Cardiac septum (tissue), 1 donor: ENCODE measurements at places on chromosomes 16 and 17. TPM values are rescaled to one million over a fixed set of nuclear protein-coding genes. Genes with fewer than 3 reads are reported as not detected.

- no peak for DNase-seq
These were observed 5.0 kb downstream of the RPL19 start for GRCh38 chr17:39205112-39205526.

GRCh38 chr17:16314189-16314588, 39.1 kb downstream of the CENPV start:
- no peak for DNase-seq

- peak; percentile 69 for DNase-seq
These were observed 10.5 kb downstream of the CCR7 start for GRCh38 chr17:40554646-40555295.

DNA sequence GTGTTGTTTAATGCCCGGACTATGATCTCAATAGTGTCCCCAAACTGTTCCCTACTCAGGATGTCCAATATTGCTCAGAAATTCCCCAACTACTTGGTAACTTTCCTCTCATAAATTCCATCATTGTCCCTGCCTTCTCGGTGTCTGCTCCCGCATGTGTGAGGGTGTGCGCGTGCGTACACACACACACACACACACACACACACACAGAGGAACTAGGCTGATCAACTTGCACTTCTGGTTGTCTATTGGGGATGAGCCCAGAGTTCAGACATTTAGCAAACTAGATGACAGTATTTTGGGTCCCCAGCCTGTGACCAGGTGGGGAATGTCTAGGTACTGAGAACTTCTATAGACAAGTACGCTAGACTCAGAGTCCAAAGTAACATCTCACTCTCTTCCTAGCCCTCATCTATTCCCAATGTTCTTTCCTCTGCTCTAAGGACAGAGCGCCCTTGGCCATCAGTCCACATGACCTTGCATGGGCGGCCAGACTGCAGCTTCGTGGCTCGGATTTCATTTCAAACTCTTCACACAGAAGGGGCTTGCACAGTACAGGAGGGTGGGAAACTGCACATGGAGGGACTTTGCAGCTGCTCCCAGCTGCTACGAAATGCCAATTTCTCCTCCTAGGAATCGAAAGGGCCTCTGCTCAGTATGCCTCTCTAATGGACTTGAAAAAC, 5.3 kb downstream of the HS3ST3A1 start:
- DNase-seq, result no peak

DNA sequence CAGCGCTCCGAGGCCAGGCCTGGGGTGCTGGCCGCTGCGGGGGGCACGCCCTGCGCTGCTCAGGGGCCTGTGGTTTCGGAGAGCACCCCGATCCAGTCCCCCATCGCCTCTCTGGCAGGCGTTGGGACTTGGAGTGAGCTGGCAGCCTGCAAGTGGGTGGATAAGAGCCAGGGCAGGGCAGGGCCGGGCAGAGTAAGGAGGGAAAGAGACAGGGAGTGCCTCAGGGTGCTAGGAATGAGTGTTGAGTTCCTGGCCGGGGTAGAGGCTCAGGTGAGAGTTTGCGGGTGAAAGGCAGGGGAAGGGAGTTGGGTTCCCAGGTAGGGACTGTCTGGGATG, 1.3 kb downstream of the CDH13 start:
- DNase-seq, result no peak

DNA sequence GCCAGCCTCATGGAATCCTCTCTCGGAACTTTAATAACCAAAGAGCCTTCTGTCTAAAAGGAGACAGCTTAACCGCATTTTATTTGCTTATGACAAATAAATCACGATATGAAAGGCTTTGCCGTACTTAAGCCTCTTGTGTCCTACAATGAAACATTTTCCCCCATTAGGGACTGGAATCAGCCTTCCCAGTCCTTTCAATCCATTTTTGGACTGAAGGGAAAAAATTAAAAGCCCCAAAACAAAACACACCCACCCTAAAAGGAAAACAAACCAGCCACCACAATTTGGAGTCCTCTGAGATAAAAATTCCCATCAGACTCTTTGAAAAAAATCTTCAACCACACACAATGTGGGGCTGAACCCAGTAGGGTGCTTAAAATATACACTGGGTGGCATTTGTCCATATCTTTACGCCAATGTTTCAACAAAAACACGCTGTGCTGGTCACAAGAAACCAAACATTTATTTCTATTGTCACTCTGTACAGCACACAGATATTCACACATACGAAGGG, 3.0 kb downstream of the HOXB4 start:
- DNase-seq, result no peak

DNA sequence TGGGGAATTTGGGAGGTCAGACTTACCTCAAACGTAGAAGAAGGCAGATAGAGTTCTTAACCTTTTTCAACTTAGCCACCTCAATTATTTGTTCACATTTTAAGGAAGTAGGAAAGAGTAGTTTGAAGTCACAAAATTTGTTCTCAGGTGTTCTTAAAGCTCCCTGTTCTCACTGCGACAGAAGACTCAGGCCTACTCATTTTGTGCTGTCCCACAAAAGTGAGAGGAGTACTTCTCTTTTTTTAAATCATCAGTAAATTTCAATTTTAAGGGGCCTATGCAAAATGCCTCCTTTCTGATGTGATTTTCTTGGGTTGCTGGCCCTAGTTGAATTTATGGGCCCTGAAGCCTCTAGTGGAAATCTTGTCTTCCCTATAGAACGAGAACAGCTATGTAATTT, 133.4 kb downstream of the MAP2K6 start:
- DNase-seq, result no peak

DNA sequence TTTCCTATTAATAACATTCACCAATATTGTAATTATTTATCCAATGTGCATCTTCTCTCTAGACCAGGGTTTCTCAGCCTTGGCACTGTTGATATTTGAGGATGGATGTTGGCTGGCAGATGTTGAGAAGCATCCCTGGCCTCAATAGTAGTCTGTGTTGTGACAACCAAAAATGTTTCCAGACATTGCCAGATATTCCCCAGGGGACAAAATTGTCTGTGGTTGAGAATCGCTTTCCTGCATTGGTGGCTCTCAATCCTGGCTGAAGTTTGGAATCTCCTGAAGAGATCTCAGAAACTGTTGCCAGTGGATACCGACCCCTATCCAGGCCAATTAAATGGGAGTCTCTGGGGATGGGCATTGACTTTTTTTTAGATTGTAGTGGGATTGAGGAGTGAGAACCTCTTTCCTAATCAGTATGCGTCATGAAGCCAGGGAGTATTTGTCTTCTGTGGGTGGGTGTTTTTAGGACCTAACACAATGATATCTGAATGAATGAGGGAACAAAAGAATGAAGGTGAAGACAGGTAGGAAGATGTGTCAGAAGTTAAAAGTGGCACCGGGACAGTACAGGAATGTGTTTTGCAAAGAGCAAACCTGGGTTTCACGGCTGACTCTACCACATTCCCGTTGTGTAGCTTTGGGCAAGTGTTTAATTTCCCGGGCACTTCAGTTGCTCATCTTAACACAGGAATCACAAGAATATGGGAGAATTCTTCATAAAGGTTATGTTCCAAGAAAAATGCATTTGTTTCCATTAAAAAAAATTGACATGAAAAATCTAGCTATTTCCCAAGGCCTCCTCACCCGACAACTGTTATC, 24.3 kb downstream of the HSD17B2 start:
- DNase-seq, result no peak

GRCh38 chr17:2102931-2103809, 48.3 kb downstream of the HIC1 start:
- DNase-seq, result no peak

DNA sequence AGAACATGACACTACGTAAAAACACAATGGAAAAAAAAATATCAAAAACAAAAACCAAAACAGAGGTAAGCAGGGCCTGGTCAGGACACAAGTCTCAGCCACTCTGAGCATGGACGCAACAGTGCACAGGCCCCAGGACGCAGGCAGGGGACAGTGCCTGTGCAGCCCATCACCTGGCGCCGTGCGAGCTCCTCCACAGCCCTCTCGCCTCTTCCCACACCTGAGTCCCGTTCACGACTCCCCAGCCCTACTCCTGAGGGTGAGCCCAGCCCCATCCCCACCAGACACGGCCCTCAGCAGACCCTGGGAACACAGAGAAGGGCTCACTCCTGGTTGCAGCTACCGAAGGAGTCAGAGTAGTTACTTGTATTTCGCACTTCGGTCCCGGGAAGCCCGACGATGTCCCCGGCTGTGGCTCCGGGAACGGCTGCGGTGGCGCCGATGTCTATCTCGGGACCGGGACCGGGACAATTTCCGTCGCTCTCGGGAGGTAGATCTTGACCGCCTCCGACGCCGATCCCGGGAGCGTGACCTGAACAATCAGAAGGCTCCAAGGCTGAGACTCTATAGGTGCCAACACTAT, 9.4 kb downstream of the HBQ1 start:
- DNase-seq, result no peak

DNA sequence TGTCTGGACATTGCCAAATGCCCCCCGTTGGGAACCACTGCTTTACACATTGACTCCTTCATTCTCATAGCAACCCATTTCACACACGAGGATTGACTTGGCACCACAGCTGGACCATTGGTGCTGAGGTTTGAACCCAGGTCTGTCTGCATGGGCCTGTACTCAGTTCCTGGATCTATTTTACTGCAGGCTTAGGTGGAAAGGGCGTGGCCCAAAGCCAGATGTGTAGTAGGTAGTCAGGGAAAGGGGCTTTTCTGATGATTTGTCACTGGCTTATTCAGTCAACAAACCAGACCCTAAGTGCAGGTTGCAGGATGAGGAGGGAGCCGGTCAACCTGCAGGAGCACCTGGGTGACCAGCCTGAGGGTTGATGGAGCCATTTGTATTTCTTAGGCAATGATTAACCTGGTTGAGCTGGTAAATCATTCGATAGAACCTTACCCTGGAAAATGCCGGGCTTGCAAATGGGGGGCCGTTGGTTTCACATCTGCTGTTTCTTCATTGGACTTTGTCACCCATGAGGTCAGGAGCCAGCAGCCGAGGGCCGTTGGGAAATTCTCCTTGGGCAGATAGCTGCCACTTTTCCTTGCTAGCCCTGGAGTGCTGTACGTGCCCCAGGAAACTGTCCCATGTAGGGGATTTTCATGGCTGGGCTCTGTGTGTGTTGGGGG, 104.4 kb downstream of the CMIP start:
- no peak for DNase-seq

GRCh38 chr17:45370949-45371413, 54.2 kb upstream of the MAP3K14 start:
- no peak for DNase-seq

DNA sequence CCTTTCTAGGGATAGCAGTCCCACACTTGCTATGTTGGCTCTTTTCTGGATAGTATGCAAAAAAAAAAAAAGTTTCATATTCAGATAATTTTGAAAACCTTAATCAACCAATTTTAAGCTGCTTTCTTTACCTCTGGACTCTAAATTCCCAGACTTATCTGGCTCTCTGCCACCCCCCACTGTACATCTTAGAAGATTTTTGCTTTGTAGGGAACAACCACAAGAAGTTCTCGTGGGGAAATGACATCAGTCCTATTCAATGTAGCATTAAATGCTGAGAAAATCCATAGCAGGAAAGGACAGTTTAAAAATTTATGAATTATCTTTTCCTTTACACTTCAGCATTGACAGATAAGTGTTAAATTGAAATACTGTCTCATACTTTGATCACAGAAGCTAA, 562.7 kb upstream of the HSBP1 start:
- no peak for DNase-seq

- peak; percentile 63 for DNase-seq
These were observed 39.3 kb downstream of the MYO18A start for GRCh38 chr17:29140631-29141513.

DNA sequence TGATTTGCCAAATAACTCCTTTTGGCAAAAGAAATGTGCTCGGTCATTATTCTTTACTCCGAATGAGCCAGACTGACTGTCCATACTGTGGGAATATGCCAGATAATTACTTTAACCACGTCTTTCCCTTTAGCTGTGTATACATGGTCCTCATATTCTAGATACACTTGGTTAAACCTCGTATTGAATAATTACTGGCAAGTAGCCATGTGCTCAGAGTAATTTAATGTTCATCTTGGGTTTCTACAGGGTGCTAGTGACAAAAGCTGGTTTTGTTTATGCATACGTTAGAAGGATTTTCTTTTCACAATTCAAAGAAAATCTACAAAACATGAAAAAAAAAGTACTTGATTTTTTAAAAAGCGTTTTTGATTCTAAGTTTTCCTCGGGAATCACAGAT, 540.3 kb downstream of the KCNJ2 start:
- no peak for DNase-seq

GRCh38 chr16:85286066-85286831, 174.0 kb upstream of the CIBAR2 start:
- peak; percentile 84 for DNase-seq

DNA sequence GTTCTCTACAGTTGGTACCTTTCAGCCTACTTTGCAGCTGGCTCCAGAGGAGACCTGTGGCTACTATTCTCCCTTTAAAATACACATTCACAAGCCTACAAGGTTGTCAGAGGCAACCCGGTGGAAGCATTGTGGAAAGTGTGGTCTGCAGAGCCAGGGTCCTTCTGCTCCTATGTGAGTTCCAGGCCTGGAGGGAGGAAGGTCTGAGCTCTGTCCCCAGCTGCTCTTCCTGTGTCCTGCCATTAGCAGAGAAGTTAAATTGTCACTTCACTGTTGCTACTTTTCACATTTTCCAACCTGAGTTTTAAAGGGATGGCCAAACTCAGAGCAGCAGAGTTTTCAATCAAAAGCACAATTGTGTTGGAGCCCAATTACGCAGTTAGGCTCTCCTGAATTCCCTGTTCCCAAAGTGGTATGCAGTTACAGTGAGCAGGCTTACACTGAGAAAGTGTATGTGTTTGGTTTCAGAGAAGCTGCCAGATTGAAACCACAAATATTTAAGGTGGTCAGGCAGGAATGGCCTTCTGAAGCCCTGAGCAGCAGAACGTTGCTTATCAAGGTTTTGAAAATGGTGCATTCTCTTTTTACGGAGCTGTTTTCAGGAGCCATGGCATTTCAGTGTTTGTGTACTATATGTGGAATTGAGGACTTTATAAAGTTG, 25.0 kb downstream of the MAP3K3 start:
- no peak for DNase-seq

DNA sequence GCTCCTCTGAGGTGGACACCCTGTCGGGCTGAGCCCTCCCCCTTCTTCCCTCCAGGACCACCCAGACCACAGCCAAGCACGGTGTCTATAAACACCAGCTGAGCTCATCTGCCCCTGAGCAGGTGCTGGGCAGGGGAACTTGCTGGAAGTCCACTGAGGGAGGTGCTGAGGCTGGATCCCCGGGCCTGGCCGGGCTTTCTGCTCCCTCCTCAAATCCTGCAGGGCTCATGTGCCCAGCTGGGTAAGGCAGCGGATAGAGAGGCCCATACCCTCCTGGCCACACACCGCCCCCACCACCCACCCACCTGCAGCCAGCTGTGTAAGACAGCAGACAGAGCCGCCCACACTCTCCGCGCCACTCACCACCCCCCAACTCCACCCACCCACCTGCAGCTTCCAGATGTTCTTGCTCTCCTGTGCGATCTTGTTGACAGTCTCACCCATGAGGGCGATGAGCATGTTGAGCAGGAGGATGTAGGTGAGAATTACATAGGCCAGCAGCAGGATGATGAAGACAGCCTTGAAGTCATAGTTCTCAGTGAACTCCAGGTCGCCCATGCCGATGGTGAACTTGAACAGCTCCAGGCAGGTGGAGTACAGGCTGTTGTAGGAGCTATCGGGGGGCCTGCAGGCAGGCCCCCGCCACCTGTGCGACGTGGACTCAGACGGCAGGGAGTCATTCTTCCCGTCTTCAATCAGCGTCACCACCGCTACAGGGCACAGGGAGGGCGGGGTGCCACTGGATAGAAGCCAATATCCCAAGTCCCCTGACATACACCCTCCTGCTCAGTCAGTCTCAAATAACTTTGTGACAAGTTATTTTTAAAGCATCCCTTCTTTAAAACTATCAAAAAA, 15.9 kb upstream of the TRPV3 start:
- no peak for DNase-seq

TNFSF12 gene
- total RNA-seq, result 33.9 TPM

TNFRSF13B gene
- not detected for total RNA-seq

MYH8 gene
- total RNA-seq, result 0.05 TPM

TLCD1 gene
- total RNA-seq, result 2.4 TPM

KRTAP4-6 gene
- total RNA-seq, result not detected
